ENCODE measurements at places on chromosomes 1 and 21. TPM values are rescaled to one million over a fixed set of nuclear protein-coding genes. Genes with fewer than 3 reads are reported as not detected.
A peak's percentile ranks its signal among the peaks of the same experiment; 100 is the strongest.

- DNase-seq, result peak; percentile 96
These were observed 18.8 kb downstream of the ELF3 start for GRCh38 chr1:202029171-202029665.

- no peak for DNase-seq
These were observed 172.1 kb upstream of the RNPC3 start for GRCh38 chr1:103353391-103353790.

GRCh38 chr1:119688810-119689209 is 22.9 kb upstream of the PHGDH start:
- no peak for DNase-seq

DNA sequence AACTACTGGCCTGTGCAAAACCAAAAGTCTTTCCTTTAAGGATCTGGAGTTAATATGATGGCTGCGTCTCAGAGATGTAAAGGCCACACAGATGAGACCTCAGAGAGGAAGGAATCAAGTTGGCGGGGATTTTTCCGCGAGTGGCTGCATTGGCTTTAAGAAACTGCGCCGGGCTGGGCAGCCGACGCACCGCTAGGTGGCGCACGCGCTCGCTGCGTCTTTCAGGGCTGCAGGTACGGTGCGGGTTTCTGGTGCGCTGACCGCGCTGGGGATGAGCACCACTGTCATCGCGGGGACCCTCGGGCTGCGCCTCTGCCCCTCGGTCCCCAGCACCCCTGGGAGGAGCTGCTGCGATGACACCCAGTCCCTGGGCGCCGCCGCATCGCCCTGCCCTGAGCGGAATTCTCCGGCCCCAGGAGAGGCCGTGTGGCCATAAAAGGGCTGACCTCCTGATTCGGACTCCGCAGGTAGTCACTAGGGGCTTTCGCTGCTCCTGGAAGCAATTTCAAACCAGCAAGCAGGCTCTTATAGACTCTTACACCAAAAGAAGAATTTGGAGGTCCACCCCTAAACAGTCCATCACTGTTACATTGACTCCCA is 241.0 kb downstream of the KCNJ6 start:
- DNase-seq, result no peak

- no peak for DNase-seq
These were observed 3.9 kb downstream of the NEGR1 start for GRCh38 chr1:72278461-72278860.

- peak; percentile 64 for DNase-seq
These were observed 12.6 kb downstream of the FLG2 start for GRCh38 chr1:152347116-152347728.

GRCh38 chr1:117565745-117566455 is 39.9 kb upstream of the TENT5C start:
- no peak for DNase-seq

DNA sequence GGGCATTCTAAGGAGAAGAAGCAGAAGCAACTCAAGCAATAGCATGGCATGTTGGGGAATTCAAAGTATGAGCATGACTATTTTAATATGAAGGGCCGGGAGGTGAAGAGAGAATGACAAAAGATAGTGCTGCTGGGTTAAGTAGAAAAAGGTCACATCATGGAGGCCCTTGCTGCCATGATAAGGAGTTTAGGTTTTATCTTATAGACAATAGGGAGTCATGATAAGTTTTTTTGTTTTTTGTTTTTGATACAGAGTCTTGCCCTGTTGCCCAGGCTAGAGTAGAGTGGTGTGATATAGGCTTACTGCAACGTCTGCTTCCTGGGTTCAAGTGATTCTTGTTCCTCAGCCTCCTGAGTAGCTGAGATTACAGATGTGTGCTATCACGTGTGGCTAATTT is 3.1 kb downstream of the BNIPL start:
- DNase-seq, result no peak

DNA sequence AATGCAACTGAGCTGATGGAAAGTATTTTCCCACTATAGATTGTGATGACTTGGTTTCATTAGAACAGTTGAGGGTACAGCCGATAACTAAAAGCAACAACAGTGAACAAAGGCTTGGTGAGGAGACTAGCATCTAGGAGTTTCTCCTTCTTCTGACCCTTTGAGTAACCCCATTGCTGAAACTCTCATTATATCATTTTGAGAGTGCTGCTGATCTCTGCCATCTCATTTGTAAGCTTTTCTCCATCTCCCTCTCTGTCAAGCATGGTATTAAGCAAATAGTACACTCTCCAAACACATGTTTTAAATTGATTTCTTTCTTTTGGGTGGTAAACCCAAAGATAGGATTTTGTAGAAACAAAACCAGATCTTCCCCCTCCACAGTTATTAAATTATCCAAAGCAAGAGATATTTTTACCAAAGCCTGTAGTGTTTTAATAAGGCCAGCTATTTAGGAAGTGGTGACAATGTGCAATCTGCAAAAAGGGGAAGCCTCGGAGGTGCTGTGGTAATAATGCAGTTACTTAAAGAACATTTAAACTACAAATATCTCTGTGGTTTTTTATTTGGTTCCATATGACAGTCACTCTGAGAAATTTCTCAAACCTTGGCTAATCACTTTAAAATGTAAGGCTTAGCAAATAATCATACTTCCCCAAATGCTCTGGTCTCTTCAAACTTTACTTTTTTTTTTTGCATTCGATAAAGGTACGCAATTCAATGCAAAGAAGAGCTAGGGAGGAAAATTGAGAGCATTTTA is 287.5 kb downstream of the HLX start:
- no peak for DNase-seq

- no peak for DNase-seq
These were observed 40.5 kb downstream of the STPG1 start for GRCh38 chr1:24373044-24373443.

GRCh38 chr1:228996281-228996680 is 261.0 kb downstream of the RHOU start:
- DNase-seq, result no peak

- DNase-seq, result no peak
These were observed 310.3 kb downstream of the MATN1 start for GRCh38 chr1:30413111-30413440.

DNA sequence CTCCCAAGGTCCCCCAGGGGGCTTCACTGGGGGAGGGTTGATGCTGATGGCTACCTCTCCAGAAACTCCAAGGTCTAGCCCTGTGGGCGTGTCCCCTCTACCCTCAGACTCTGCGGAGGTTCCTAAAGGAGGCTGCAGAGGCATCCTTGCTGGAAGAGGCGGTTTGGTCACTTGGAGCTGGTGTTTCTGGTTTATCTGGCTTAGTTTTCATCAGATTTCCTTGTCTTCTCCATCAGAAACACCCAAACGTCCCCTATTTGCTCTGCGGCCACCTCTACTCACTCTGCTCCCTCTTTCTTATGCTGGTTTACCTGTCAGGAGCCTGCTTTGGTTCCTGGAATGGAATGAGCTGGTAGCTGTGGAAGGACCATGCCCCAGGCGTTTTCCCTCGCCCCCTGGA is 2.5 kb downstream of the PKP1 start:
- DNase-seq, result no peak

DNA sequence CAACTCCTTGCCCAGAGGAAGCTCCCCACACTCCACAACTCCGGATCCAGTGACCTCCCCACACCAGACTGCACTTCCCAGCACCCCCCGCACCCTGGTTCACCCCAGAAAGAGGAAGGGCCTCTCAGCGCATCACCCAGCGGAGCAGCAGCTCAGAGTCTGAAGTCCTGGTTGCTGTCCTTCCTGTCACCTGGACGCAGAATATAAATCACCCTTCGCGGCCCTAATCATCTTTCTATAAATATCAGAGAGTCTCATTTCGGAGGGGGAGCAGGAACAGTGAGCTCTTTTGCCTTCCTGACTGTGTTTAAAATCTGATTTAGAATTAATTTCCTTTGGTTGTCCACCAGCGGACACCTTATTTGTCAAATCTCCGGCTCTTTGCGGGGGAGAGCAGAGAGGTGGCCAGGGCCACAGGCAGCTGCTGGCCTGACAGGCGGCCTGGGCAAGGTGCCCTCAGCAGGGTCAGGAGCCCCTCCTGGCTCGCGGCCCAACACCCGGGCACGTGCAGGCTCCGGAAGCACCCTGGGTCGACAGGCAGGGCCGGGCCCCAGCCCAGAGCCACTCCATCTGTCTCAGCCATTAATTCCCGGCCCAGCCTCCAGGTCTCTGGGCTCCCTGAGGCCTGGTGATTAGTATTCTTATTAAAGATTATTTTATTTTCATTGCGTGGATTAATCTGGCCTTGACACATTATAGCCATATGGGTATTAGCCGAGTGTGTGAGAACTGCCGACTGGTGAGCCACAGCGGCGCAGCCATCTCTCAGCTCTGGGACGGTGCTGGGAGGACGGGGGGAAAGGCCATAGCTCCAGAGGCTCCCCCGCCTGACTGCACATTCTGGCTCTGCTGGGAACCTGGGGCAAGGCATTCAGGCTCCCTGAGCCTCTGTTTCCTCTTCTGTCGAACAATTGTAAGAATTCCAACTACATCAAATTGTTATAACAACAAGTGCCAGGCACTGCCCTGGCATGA is 19.7 kb downstream of the EPHA8 start:
- no peak for DNase-seq

DNA sequence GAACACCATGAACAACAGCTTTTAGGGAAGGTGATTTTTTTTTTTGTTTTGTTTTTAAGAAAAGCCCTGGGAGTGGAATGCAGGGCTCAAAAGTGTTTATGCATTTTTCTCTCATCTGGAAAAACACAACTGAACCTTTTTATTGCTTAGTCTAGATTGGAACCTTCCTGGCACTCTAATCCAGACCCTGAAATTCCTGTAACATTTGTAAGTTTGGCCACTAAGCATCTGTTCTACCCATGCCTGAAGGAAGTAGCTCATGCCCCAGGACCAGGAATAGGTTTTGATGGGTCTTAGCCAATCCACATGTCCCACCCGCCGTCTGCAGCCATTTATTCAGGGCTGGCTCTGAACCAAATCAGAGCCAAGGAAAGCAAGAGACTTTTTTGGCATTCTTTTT is 39.7 kb upstream of the SLC2A1 start:
- no peak for DNase-seq

GRCh38 chr1:116514708-116515525 is 55.9 kb downstream of the CD58 start:
- DNase-seq, result peak; percentile 86

DNA sequence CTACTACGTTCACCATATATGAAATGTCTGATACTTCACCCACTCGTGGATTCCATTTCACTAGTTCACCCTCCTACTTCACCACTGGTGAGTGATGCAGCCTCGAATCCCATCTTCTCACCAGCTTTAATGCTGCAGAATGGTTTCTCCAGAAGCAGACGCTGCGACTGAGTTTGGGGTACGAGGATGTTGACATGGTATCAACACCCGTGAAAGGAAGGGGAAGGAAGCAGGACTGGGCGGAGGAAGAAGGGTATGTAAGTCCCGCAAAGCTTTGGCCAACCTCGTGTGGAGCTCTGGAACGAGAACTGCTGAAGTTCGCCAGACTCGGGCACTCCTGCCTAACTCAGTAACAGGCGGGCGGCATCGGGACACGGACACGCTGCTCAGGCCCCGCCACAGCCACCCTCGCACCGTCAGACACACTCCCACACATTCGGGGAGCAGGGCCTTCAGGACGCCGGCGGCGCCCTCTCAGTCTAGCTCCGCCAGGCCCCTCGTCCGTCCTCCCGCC is 833 bp upstream of the DIP2A start:
- peak; percentile 53 for DNase-seq

DNA sequence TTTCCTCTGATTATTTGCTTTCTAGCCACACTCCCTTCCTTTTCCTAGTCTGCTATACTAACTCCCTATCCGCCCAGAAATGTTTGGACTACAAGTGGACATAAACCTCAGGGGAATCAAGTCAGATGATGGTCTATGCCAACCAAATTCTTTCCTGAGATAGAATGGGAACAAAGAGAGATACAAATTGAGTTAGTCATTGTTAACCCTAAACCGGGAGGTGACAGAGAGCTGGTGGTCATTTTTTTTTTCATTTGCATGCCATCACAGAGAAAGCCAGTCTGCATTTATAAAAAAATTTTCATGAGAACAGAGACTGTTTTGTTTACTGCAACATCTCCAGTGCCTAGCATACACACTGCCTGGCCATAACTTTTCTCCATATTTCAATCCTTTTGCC is 35.0 kb downstream of the MYSM1 start:
- DNase-seq, result no peak

DNA sequence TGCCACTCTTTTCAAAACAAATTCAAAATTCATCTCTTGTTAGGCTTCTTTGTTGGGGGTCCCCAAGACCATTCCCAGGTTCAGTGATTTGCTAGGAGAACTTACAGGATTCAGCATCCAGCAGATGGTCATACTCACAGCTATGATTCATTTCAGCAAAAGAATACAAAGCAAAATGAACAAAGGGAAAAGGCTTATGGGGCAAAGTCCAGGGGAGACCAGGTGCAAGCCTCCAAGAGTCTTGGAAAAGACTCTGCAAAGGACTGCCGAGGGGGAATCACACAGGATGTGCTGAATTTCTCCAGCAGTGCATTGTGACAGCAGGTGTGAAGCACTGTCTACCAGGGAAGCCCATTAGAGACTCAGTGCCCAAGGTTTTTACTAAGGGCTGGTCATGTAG is 7.3 kb downstream of the TRAF5 start:
- no peak for DNase-seq

DNA sequence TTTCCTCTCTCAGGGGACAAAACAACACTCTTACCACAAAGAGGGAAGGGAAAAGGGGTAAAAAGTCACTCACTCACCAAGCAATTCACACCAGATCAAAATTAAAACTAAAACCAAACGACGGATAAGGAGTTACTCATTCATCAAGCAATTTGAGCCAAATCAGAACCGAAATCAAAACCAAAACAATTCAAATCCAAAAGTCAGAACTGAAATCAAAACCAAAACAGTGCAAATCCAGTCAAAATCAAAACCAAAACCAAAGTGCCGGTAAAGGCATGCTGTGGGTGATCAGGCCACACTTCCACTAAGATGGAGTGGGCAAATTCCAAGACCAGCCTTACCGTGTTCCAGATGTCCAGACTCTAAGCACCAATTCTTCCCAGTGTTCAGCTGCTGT is 717.9 kb downstream of the AMY1C start:
- no peak for DNase-seq

DNA sequence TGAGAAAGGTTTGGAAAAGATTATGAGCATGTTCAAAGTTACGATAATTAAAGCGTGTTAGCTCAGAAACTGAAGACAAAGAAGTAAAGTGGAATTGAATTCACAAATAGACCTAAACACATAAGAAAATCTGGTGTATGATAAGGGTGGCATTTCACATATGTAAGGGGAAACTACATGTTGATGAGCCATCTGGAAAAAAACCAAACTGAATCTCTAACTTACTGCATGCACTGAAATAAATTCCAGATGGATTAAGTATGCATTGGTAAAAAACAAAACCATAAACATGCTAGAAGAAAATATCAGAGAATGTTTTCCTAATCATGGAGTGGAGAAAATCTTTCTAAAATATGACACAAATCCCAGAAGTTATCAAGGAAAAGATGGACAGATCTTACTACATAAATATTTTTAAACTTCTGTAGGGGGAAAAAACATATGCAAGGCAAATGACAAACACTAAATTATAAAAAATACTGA is 34.0 kb upstream of the CTPS1 start:
- DNase-seq, result no peak

The GNAT2 gene
- polyA plus RNA-seq, result 0.20 TPM

The LRRIQ3 gene
- polyA plus RNA-seq, result 0.75 TPM

The TMEM50B gene
- polyA plus RNA-seq, result 14.6 TPM

The CFAP74 gene
- not detected for polyA plus RNA-seq

The KCNJ6 gene
- 0.01 TPM for polyA plus RNA-seq

The FAM163A gene
- polyA plus RNA-seq, result not detected

The FMO2 gene
- not detected for polyA plus RNA-seq

The LCE1B gene
- 0.65 TPM for polyA plus RNA-seq

The NTMT2 gene
- polyA plus RNA-seq, result not detected

The CNR2 gene
- polyA plus RNA-seq, result not detected

The TCEA3 gene
- 0.56 TPM for polyA plus RNA-seq

The GBP2 gene
- polyA plus RNA-seq, result 0.68 TPM

The CASQ1 gene
- polyA plus RNA-seq, result not detected

The TCP10L gene
- polyA plus RNA-seq, result 0.11 TPM

The PCNX2 gene
- polyA plus RNA-seq, result 16.5 TPM

The LIN28A gene
- polyA plus RNA-seq, result 0.02 TPM

Measured in mammary epithelial cell (primary cell).